ENCODE measurements at places on chromosomes 6 and 20. TPM values are rescaled to one million over a fixed set of nuclear protein-coding genes. Genes with fewer than 3 reads are reported as not detected.

- DNase-seq, result no peak
Measured at GRCh38 chr6:44829836-44830235, 442.3 kb downstream of the CDC5L start.

DNA sequence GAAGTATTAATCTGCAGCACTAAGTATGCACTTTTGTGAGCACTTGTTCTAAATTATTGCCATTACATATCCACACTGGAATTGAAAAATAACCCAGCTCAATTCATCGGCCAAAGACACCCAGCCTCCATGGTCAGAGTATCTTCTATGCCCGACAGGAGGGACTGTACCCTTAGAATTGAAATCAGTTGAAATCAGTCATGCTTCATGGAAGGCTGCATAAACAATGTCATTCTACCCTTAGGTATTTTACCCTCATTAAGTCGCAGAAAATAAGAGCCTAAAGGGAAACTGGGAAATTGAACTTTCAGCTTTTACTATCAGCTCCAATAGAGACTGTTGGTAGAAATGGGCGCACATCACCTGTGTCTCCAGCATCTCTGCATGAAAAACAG, 2.9 kb upstream of the RAMACL start:
- no peak for DNase-seq

FABP7 gene
- 1.2 TPM for total RNA-seq

CAP2 gene
- 9.3 TPM for total RNA-seq

DNA sequence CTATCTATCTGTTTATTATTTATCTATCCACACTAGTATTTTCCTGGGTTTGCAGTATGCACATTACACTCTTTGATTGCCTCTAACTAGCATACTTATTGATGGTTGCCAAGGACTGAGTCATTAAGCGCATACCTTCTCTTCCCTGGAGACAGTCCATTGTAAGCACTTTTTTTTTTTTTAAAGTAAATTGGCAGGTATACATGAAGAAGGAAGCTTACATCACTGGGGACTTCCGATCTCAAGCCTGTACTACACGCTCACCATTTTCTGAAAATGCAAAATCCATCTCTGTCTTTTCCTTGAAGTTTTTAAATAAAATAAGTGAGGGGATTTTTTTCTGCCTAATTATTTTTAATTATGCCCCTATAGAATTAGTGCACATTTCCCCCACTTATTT, 63.5 kb downstream of the HMGN3 start:
- no peak for DNase-seq

SPAG4 gene
- 2.4 TPM for total RNA-seq

GRCh38 chr20:10137533-10137932, 81.1 kb upstream of the SNAP25 start:
- DNase-seq, result no peak

CALHM4 gene
- total RNA-seq, result not detected

ENPP5 gene
- 4.2 TPM for total RNA-seq

Data from type B pancreatic cell (in vitro differentiated cells).